ENCODE measurements at places on chromosomes 2 and 18.

DNA sequence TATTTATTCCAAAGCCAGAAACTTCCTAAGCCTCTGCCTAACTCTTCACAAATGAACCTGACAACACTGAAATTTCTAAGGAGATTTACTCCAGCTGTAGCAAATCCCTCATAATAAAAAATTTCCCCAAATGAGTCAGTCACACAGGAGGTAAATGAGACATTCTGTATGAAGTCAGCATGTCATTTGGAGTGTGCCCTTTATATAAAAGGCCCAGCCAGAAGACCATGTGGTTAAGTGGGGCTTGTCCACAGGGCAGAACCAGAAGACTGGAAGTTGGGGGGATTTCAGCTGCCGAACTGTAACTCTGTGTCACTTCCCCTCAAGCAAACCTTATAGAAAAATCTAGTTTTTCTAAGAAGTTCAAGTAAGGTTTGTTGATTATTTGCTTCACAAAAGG lies 30.2 kb downstream of the NRP2 start:
- DNase-seq = peak; percentile 42

GRCh38 chr2:75356865-75357264 lies 157.5 kb upstream of the TACR1 start:
- no peak for DNase-seq

GRCh38 chr2:71937396-71937795 lies 210.3 kb downstream of the CYP26B1 start:
- no peak for DNase-seq

DNA sequence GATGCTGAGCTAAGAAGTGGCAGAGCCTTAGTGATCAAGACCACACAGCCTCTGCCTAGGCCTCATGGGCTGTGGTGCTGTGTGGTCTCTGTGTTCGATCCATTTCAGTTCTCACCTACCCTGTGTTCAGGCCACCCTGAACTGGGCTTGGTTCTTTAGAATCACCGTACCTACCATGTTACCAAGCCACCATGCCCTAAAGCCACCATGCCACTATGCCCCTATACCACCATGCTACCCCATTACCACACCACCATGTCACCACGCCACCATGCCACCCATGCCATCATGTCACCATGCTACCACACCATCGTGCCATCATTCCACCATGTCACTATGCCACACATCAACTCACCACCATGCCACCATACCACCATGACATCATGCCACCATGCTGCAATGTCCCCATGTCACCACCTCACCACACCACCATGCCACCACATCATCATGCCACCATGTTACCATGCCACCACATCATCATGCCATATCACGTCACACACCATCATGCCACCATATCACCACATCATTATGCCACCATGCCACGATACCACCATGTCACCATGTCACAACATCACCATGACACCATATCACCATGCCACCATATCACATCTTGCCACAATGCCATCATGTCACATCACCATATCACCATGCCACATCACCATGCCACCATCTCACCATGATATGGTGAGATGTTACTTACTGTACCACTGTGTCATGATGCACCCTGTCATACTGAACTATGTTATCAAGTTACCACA lies 191.0 kb upstream of the ARL4C start:
- no peak for DNase-seq

DNA sequence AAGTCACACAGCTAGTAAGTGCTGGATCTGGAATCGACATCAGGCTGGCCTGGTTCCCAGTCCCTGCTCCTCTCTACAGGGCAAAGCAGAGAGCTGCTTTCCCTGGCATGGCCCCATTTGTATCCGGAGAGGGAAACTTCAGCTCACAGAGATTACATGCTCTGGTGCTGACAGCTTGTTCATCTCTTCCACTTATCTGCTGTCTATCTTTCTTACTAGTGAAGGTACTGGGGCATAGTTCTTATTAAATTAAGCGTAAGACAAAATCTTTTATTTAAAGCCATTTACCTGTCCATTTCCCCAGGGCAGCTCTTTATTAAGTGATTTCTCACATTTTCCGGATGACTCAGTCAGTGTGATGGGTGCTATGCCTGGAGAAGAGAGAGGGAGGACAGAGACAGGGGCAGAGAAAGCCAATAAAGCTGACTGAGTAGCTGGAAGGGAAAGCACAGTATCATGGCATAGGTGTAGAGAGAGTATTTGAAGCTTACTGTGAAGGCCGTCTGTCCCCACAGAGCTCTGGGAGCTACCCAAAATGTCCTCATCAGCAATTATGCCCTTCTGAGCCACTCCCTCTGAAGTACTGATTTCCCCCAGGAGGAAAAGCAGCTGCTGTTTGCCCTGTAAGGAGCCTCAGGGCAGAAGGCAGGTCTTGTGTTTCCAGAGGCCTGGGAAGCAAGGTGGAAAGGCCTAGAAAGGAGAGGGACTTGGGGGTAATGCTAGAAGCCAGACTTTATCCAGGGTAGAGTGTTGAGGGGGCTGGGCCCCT lies 44.1 kb upstream of the EPAS1 start:
- DNase-seq = no peak

DNA sequence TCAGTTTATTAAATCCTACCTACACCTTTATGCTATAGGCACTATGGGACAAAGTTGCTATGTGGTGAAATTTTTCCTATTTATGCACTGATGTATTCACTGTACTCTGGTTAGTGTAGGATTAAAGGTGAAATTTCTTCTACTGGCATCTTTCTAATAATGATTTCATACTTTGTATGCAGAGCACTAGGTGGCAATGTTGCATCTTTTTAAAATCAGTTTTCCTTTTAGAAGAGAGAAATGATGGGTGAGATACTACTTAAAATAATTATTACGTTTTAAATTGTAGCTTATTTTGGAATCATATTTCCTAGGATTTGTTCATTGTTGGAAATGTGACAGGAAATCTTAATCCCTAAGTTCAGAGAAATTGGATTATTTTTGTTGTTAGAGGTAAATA lies 150.9 kb downstream of the CD8B2 start:
- DNase-seq = no peak

- DNase-seq = no peak
Observed at GRCh38 chr2:143264851-143265250, 135.6 kb downstream of the ARHGAP15 start.

GRCh38 chr18:2956056-2956455 lies 56.9 kb downstream of the LPIN2 start:
- DNase-seq = no peak

DNA sequence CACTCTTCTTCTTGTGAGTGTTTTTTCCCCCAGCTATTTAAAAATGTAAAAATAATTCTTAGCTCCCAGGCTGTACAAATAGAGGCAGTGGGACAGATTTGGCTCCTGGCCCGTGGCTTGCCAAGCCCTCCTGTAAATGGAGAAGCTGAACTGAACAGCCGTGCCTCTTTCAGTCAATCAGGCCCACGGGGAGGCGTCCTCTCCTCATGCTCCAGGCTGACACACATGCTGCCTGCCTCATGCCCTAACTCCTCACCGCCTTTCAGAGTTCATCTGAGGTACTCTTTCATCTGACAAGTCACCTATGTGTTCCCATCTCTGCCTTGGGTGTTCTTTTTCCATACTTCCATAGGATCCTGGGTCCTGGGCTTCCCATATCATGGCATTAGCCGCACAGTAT lies 58.9 kb downstream of the BMP10 start:
- no peak for DNase-seq

GRCh38 chr2:197708331-197708730 lies 3.2 kb downstream of the MARS2 start:
- DNase-seq = no peak

GRCh38 chr2:55151733-55152433 lies 80.2 kb downstream of the CLHC1 start:
- DNase-seq = no peak

- DNase-seq = no peak
Observed at GRCh38 chr2:3491716-3492474, 27.4 kb downstream of the ADI1 start.

DNA sequence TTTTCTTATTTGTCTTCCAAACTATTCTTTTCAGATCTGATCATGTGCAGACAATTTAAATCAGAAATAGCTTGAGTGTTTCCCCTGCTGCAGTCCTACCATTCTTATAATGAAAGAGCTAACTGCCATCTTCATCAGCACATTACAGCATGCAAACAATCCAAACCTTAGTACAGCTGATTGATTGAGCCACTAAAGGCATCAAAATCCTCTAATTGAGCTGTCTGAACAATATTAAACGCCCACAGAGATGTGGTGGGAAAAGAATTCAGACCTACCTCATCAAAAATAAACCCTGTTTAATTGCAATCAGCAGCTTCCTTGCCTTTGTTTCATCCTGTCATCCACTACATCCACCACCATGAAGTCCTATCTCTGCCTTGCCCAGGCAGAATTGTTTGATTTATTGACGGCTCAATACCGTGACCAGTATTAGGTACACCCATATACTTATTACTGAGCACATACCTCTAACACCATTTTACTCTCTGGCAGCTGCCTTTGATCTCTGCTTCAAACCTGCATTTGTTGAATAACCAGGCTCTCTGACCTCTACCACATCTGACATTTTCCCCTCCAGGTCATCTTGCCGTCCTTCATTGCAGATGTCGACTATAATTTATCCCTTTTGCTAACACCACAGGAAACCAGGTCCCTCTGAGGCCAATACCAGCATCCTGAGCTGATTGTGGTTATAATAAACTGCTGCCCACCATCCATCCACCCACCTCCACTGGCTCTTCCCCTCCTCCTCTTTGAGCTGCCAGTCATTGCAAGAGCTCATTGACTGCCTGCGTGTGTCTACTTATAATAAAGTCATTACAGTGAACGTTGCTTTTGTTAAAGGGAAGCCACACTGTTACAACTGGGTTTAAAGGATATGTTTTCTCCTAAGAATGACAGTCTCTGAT lies 78.5 kb downstream of the RBM43 start:
- no peak for DNase-seq

DNA sequence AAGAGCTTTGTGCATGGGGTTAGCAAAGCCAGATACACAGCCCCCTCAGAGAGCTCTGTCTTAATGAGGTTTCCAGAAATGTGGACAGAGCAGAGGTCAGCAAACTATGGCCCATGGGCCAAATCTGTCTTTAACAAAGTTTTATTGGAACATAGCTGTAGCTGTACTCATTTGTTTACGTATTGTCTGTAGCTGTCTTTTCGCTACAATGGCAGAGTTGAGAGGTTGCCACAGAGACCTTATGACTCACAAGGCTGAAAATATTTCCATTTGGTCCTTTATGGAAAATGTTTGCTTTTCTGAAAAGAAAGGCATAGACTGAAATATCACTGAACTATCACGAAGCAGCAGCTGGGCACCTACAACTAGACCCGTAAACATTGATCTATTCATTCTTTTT lies 841.8 kb downstream of the SLC4A3 start:
- DNase-seq = no peak

GRCh38 chr2:56981554-56981953 lies 797.8 kb downstream of the CCDC85A start:
- no peak for DNase-seq

- DNase-seq = no peak
Observed at GRCh38 chr18:27712066-27712465, 464.9 kb downstream of the CDH2 start.

DNA sequence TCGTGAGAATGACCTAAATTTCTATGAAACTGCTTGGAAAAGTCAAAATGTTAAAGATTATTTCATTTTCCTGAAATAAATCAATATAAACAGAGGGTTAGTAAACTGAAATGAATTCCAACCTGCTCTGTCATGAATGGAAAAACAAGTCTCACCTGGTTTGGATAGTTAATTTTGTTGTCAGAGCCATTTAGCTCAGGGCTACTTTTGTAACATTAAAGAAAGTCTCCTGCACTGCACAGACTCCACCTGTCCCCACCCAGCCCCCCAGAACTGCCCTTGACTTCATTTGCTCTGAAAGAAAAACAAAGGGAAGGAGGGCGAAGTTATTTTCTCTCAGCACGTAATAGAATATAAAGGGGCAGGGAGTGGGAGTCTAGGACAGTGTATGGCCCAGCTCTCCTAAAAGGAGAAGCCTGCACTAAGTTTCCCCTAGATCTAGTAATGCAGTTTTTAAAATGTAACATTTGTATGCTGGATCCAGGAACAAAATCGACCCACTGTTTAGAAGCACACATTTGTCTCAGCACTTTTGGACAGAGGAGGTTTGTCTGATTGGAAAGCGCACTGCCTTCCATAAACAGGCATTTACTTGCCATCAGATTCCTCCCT lies 54.2 kb upstream of the ACSL3 start:
- no peak for DNase-seq

- no peak for DNase-seq
Observed at GRCh38 chr2:62486439-62486765, 19.6 kb downstream of the TMEM17 start.

- DNase-seq = no peak
Observed at GRCh38 chr2:71100195-71100964, 29.6 kb downstream of the MCEE start.

- DNase-seq = no peak
Observed at GRCh38 chr2:128579825-128580224, 261.2 kb upstream of the HS6ST1 start.

DNA sequence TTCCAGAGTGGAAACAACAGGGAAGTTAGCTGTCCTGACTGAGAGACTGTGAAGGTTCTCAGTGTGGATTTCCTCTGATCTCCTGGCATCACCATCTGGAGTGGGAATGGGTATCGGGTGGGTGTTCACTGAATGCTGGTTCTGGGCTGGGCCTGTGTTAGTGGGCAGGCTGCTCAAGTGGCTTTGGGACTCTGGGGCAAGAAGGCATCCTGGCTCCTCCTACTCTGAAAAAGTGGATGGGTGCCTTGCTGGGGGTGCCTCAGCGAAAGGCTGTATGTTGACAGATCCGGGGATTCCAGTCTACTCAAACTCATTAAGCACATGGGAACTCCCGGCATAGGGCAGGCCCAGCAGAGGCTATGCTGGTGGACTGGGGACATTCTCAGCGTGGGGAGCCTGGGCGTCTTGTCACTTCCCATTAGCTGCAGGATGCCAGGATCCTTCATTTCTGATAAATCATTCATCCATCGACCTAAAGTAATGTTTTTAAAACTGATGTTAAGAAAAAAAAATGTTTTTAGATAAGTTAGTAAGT lies 27.5 kb upstream of the CHRNA1 start:
- DNase-seq = no peak

- no peak for DNase-seq
Observed at GRCh38 chr2:207606399-207606798, 18.8 kb downstream of the METTL21A start.

GRCh38 chr2:165547900-165548299 lies 78.4 kb downstream of the CSRNP3 start:
- DNase-seq = no peak

DNA sequence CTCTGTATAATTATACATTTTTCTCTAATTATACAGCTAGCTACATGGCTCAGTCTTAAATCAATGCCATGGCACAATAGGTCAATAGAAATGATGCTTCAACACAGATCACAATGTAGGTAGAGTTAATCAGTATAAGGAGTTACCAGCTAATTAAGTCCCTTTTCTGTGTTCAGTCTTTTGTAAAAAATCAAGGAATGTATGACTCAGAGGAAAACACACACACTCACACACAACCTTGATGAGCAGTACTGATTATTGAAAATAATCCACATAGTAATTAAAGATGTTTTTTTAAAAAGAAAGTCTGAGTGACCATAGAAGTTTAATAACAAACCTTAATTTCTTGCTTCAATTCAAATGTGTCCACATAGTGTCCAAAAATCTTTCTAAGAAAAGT lies 691.3 kb downstream of the LRP1B start:
- DNase-seq = no peak

GRCh38 chr2:118569876-118570535 lies 277.4 kb downstream of the EN1 start:
- DNase-seq = no peak
